Activated T-cell treated with anti-CD3 and anti-CD28 coated beads for 24 hours (primary cell): ENCODE measurements at places on chromosomes 7 and 10.

DNA sequence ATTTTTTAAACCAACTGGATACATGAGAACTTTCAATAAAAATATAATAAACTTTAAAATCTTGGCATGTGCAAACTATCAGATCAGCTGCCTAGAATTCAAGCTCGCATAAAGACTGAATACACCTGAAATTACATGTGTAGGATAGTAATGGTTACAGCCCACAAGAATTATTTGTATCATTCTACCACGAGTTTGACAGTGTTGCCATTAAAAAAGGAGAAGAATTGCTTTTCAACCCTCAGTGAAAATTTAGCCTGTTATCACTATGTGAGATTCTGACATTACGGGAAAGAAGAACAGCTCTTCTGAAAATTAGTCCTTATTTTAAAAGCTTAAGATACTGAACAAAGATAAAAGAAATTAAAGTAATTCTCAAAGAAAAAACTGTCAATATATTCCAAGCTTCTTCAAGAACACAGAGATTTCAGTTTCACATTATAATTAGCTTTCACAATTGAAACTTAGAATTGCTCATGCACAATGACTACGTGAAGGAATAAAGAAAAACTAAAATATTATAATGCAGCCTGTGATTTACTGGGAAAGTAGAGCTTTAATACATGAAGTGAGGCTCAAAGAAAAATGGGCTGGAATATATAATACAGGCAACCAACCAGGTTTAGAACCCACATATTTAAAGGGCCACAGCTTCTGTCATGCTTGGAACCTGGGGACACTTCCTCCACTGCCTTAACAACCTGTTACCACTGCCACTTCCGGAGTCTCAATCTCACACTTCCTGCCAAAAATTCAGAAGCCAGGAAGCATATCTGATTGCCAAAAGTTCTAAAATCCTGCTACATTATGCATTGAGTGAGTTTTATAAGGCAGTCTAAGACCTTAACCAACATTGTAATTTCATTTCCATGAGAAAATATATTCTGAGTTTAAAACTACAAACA, 23.2 kb downstream of the TPK1 start:
- DNase-seq, result peak; percentile 39

DNA sequence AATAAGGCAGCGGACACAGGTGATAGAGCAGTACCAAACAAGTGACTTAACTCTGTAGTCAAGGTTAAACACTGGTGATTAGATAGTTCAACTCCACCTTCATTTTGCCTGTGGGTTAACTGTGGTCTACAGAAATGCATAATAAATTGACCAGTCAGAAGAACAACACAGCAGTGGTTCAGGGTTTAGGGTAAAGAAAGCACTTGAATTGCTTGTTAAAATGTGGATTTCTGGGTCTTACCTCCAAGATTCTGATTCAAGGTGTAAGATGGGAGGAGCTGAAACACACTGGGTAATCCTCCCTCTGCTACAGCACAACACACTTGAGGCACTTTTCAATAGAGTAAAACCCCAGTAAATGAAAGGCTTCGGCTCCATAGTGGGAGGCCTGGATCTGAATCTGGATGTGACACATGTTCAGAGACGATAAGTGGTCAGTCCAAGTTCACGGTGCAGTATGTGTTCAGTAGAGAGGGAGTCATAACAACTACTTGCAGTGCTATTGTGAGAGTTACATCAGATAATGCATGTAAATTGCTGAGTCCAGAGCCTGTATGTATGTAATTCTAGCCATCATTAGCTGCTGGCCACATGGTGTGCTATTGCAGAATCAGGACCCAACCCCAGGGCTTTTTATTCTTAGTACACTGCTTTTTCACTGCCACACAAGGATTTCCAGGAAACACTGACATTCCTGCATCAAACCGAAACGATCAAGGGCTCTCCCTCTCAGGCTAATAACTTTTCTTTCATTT, 141.7 kb downstream of the SORCS1 start:
- no peak for DNase-seq

DNA sequence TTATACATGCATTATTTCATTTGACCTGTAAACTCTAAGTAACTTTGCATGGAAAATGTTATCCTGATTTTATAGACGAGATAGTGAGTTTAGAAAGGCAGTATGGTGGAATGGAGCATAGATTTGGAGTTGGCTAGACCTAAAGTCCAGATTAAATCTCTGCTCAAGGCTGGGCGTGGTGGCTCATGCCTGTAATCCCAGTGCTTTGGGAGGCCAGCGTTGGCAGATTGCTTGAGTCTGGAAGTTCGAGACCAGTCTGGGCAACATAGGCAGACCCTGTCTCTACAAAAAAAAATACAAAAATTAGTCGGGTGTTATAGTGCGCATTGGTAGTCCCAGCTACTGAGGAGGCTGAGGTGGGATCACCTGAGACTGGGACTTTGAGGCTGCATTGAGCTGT, 9.4 kb downstream of the PTEN start:
- DNase-seq, result no peak

DNA sequence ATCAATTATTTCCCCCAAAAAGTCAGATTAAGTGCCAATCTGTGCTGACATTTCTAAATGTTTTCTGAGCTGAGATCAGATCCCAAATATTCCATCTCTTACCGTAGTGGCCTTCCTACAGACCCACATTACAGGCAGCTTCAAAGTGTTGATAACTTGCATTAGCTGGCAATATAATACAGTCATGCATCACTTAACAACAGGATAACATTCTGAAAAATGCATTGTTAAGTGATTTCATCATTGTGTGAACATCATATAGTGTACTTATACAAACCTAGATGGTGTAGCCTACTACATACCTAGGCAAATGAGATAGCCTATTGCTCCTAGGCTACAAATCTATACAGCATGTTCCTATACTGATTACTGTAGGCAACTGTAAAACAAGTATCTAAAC, 22.4 kb downstream of the SLC25A13 start:
- DNase-seq, result no peak

DNA sequence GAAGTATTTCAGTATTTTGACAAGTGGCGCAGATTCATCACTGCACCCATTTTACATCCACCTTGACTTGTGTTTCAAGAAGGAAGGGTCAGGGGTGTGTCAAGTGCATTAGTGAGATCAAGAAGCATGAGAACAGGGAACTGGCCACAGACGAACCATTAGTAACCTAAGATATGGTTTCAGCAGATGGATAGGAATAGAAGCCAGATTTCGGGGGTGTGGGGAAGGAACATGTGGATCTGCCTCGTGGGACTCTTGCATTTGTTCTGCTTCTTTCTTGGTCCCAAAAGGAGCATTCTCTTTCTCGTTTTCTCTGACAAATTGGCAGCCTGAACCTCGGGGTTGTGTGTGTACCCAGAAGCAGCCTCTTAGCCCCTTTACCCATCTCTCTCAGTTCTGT, 9.6 kb downstream of the DENND2A start:
- DNase-seq, result no peak
